ENCODE measurements at places on chromosomes 4 and X.
A peak's percentile ranks its signal among the peaks of the same experiment; 100 is the strongest.

DNA sequence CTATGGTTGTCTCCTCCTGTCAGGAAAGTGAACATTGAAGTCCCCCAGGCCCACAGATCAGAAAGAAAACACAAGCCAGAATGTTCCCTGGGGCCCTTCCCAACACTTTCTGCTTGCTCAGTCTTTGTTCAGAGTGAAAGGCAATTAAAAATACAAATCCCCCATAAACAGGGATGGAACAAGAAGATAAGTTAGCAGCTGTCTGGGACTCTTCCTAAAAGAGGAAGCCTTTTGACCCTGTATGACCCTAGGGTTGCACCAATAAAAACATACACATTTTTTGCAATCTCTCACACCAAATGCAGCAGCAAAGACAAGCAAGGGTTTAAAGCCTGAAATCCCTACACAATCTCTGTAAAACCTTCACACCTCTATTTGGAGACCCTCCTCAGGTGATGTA, 22.6 kb downstream of the IRF2 start:
- DNase-seq, result no peak

DNA sequence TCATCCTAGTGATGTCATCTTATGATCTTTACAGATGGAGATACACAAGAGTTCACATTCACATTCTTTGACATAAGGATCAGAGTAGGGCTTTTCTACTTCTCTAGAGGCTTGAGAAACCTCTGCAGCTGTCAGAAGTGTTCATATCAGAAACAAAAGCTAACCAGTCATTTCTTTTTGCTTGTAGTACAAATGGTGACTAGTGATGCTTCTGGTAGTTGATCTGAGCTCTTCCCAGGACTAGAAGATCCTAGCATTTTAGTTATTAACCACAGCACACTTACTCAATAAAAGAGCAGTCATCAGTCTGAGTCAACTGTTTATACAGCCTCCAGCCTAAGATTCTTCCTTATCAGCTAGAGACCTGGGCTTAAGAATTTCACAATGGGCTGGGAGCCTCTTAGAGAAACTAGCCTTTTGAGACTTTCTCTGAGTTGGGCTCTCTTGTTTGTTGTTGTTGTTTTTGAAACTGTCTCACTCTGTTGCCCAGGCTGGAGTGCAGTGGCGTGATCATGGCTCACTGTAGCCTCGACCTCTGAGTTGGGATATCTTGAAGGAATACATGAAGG, 84.1 kb downstream of the TMEM164 start:
- no peak for DNase-seq

- no peak for DNase-seq
Measured at GRCh38 chrX:33106737-33107136, 104.6 kb downstream of the DMD start.

- DNase-seq, result no peak
Measured at GRCh38 chr4:90254357-90254756, 127.2 kb downstream of the CCSER1 start.

DNA sequence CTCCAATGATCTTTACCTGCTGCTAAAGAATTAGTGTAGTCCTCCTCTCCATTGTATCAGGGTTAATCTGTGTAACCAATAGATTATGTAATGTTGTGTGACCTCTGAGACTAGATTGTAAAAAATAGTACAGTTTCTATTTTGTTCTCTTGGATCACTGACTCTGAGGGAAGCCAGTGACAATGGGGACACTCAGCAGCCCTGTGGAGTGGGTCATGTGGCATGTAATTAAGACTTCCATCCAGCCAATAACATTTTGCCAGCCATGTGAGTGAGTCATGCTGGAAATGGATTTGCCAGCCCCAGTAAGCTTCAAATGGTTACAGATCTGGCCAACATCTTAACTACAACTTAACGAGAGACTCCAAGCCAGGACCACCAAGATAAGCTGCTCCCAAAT, 332.3 kb downstream of the PTTG2 start:
- no peak for DNase-seq

DNA sequence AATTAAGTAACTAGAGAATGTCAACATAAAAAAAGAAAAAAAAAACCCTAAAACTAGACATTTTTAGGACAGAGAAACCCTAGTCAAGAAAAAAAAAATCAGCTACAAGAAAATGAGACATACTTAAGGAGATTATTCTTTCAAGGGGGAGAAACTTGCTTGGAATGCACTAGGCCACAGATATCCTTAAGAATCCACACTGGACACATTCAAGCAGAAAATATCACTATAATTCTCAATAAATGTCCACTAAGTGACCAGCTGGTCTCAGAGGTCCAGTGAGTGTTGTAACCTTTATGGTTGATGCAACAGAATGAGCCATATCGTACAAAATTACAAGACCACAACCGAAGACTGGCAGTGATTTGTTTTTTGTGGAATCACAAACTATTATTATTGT, 15.6 kb upstream of the IBSP start:
- DNase-seq, result no peak

DNA sequence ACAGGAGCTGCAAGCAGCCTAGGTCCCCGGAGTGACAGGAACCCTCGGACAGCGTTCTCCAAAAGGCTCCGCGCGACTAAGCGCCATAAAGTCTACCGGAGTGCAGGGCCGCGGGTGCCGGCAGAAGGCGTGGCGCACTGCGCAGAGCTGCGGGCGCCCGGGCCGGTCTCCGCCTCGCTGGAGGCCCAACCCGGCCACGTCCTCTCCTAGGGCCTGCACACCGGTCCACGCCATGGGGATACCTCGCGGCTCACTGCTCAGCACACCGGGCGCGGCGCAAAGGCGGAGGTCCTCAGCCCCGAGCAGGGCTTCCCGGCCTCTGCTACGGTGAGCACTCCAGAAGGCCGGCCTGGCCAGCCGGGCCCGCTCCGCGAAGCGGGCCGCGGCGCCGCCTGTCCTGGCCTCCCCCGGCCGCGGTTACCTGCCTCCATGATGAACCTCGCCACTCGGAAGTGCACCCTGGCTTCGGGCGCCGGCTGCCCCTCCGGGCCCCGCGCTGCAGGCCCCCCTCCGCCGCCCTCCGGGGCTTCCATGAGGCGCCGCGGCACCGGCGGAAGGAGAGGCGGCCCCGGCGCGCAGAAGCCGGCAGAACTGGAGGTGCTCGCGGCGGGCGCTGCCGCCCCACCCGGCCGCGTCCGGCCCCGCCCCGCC, at the start of gene CCNQ:
Gene CCNQ, minus strand, starts transcription at position 599 of the 651 bp plus-strand sequence. Its CDS starts 66 bp downstream, at position 533.
- DNase-seq, result no peak

DNA sequence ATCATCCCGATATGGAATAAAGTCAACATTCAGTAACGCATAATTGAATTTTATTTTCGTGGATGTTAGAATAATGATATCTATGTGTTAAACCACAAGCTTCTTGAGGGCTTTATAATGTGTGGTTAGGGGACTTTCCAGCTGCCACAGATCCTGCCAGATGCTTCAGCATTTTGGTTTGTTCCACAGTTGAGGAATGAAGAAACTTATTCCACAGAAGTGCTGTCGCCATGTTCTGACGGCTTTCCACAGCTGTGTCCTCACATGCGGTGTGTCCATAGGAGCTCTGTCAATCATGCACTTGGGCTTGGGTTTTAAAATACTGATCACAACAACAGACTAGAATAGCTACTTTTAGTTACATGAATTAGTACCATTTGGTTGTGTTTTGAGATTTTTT, 411.9 kb downstream of the TRIML1 start:
- no peak for DNase-seq

GRCh38 chrX:31609130-31609529, 537.3 kb upstream of the FTHL17 start:
- DNase-seq, result peak; percentile 33

GRCh38 chr4:89175611-89176010, 64.3 kb downstream of the TIGD2 start:
- DNase-seq, result no peak

- no peak for DNase-seq
Measured at GRCh38 chrX:45110494-45110893, 90.2 kb downstream of the DIPK2B start.

DNA sequence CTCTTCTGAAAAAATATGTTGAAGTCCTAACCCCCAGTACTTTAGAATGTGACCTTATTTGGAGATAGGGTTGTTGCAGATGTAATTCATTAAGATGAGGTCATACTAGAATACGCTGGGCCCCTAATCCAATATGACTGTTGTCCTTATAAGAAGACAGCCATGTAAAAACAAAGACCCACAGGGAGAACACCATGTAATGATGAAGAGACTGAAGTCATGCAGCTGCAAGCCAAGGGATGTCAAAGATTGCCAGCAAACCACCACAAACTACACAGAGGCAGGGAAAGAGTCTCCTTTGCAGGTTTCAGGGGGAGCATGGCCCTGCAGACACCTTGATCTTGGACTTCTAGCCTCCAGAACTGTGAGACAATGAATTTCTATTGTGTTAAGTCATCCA, 37.4 kb downstream of the CXorf58 start:
- DNase-seq, result no peak

- DNase-seq, result no peak
Measured at GRCh38 chr4:39528061-39528465, 824 bp upstream of the UGDH start.

DNA sequence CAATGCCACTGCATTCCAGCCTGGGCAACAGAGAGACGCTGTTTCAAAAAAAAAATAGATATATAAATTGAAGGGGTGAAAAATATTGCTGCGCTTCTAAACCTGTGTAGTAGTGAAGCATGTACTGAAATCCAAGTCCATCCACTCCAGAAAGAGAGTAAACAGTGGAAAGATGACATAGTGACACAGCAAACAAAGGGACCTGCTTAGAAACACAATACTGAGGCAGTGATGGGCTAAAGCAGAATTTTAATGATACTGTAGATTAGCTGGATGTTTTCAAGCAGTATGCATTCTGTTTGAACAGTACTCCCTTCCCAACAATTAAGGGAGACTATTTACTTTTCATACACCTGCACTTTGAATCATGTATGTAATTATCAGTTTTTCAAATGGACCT, 42.5 kb downstream of the TFDP3 start:
- DNase-seq, result no peak

GRCh38 chrX:133566876-133567275, 151.6 kb upstream of the GPC4 start:
- no peak for DNase-seq

- DNase-seq, result no peak
Measured at GRCh38 chr4:91754716-91755115, 549.0 kb upstream of the GRID2 start.

DNA sequence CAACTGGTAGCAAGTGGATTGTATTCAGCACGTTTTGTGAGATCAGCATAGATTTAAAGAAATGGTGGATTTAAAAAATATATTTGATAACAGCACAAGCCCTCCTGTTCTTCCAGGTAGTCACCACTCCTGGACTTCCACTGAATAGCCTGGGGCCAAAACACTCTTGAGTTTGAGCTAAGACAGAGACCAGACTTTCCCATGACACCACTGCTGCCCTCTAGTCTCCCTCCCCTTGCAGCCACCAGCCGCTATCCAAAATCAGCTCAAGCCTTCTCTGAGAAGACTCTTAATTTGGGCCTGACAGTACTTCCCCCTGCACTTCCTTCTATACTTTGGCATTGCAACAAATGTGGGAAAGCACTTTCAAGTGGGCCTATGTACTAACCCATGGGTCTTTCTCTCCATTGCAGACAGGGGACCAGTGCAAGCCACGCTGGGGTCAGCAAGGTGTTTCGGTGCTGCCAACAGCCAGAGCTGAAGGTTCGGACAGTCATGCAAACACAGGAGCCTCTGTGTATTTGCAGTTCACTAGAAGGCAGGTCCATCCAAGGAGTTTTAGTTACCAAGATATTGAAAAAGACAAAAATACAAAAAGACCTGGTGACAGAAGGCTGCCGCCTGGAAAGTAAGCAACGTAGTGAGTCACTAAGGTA, 40.5 kb upstream of the KLHL13 start:
- DNase-seq, result no peak

DNA sequence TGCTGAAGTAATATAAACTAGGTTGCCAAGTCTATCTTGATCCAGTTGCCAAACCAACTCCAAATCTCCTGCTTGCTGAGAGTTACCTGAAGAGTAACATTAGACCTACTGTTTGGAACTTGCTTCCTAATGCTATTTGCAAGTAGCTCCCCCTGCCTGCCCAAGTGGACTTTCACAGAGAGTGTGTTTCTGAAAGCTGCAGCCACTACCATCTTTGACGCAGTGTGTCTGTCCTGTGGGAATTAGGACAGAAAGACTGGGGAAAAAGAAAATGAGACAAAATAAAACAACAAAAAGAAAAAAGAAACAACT, 195.0 kb upstream of the HS3ST1 start:
- DNase-seq, result no peak

GRCh38 chrX:22406201-22406737, 133.6 kb downstream of the CBLL2 start:
- no peak for DNase-seq

DNA sequence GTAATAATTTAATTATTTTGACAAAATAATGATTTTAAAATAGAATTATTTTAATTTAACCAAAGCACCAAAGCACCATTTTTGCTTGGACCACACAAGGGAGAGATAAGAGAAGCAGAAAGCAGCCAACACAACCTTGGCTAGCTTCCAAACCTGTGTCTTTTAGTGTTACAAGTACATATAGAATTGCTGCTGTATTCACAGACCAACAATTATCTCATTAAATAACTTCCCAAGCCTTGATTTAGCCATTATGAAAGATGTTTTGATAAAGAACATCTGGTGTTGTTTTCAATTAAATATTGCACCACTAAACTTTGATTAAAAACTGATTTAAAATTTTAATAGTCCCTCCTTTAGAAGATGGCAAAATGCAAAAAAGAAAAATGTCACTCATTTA, 14.0 kb upstream of the IGFBP7 start:
- no peak for DNase-seq

GRCh38 chr4:26273616-26273980, 47.2 kb upstream of the RBPJ start:
- DNase-seq, result no peak

GRCh38 chr4:152634110-152634760, 45.6 kb downstream of the TMEM154 start:
- no peak for DNase-seq

- no peak for DNase-seq
Measured at GRCh38 chr4:6408263-6408662, 64.2 kb downstream of the PPP2R2C start.

- DNase-seq, result no peak
Measured at GRCh38 chr4:127364397-127364796, 268.4 kb upstream of the INTU start.

All from RWPE2 (cell line).